ENCODE measurements at places on chromosomes 4 and X. TPM values are rescaled to one million over a fixed set of nuclear protein-coding genes. Genes with fewer than 3 reads are reported as not detected.

GRCh38 chrX:68432648-68433047 is 647 bp downstream of the OPHN1 start:
- peak; percentile 55 for DNase-seq

GRCh38 chr4:37430718-37431416 is 186.3 kb downstream of the NWD2 start:
- DNase-seq, result no peak

- no peak for DNase-seq
Observed at GRCh38 chr4:112266823-112267222, 18.9 kb downstream of the TIFA start.

Gene POU3F4
- not detected for total RNA-seq

GRCh38 chr4:89215736-89216135 is 91.9 kb downstream of the GPRIN3 start:
- DNase-seq, result no peak

DNA sequence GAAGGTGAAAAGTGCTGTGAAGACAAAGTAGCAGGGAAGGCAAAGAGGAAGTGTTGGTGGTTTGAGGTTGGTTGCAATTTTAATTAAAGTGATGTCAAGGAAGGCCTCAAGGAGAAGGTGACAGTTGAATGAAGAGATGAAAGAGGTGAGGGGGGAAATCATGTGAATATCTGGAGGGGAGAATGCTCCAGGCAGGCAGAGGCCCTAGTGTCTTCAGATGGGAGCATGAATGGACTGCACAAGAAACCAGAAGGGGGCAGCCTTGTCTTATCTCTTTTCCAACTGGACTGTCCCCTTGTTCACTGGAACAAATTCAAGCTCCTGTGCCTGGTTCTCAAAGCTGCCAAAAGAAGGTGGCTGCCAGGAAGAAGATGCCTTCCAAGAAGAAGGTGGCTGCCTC is 68.4 kb downstream of the MAOB start:
- DNase-seq, result no peak

Gene NHSL2
- total RNA-seq, result 1.1 TPM

Gene DSPP
- not detected for total RNA-seq

Gene GPR34
- total RNA-seq, result 0.72 TPM

Gene TNIP3
- total RNA-seq, result 0.59 TPM

GRCh38 chr4:56272003-56272402 is 115.3 kb downstream of the AASDH start:
- DNase-seq, result no peak

DNA sequence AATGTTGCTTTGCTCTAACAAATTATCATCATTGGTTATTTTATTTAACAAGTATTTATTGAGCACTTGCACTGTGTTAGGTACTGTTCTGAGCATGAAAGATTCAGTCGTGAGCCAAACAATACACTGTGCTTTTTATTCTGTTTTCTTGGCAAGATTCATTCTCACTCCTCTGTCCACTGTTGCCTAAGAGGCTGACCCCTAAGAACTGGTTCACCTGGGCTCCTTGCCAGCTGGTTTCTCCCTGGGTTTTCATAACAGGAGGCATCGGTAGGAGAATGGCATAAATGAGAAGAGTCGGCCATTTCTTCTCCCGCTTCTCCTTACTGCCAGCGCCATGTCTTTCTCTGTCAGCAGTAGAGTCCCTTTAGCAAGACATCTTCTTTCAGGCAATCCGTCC is 243.7 kb upstream of the DIAPH2 start:
- DNase-seq, result no peak

DNA sequence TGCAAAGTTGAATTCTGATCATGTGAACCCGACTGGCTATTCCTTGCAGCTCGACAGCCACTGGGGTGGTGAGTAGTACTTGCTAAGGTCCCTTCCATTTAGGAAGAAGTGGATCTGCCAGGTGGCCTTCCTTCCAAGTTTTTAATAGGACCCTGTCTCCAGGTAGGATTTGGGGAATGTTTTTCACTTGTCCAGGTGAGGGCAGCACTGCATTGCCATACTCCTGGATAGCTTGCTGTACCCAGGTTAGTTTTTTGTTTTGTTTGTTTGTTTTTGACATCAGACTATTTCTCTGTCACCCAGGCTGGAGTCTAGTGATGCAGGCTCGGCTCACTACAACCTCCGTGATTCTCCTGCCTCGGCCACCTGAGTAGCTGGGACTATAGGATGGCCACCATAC is 29.8 kb downstream of the SAGE1 start:
- DNase-seq, result no peak

DNA sequence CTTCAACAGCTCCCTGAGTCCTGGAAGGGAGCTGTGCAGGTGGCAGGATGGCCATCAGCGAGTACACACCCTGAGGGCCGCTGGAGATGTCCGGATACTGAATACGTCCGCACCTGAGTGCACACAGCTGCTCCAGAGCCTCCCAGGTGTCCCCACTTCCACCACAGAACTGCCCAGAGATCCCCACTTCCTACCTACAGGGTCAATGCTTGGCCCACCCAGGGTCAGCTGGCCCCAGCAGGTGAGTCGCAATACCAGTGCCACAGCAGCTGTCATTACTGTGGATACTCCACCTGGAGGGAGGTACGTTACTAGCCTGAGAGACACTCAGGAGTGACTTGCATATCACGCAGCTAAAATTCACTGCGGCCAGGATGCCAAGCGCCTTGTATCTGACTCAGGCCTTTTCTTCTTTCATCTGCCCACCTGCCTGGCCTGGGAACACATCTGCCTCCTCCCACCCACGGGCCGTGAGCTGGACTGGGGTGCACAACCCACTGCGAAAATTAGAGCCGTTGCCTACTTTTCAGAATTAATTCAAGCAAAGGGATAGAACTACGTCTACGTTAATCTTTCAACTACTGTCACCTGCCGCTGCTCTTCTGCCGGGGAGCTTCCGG is 9.4 kb downstream of the C4orf50 start:
- peak; percentile 55 for DNase-seq

- DNase-seq, result no peak
Observed at GRCh38 chr4:113607998-113608397, 153.5 kb downstream of the CAMK2D start.

GRCh38 chr4:52622564-52622963 is 36.5 kb downstream of the USP46 start:
- no peak for DNase-seq

DNA sequence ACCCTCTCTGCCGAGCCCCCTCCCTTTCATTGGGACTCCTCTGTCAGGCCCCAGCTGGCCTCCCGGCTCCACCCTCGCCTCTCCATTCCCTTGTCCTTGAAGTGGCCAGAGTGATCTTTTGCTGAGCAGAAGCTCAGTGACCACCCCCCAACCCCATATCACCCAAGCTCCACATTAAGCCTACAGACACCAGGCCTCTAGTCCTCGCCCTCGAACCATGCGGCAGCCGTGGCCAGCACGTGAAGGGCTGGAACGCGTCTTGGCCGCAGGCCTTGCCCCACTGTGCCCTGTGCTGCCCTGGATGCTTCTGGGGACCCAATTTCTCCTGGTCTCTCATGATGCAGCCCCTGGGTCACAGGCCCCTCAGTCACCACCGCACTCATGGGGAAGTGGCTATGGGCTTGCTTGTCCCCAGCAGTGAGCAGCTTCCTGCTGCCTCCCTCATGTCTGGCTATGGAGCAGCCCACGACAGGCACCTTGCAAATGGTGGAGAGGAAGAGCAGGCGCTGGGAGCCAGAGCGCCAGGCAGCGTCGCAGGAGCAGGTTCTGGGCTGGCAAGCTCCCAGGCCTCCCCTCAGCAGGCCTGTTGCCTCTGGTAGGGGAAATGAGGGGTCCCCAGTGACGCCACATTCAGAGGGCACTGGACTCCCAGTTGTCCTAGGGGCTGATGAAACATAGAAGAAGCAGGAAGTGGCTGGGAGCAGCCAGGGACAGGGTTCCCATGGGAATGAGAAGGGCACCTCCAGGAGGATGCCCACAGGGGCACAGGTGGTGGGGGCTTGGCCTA is 757 bp upstream of the SRPK3 start:
- DNase-seq, result peak; percentile 90

All from osteoblast (primary cell).